ENCODE measurements at places on chromosomes 16 and 17.
A peak's percentile ranks its signal among the peaks of the same experiment; 100 is the strongest.

- DNase-seq: no peak
Measured at GRCh38 chr17:970364-970763, 9.2 kb downstream of the NXN start.

- no peak for DNase-seq
Measured at GRCh38 chr16:25009822-25010221, 5.3 kb downstream of the ARHGAP17 start.

- DNase-seq: no peak
Measured at GRCh38 chr17:38912221-38912813, 13.1 kb upstream of the LASP1NB start.

DNA sequence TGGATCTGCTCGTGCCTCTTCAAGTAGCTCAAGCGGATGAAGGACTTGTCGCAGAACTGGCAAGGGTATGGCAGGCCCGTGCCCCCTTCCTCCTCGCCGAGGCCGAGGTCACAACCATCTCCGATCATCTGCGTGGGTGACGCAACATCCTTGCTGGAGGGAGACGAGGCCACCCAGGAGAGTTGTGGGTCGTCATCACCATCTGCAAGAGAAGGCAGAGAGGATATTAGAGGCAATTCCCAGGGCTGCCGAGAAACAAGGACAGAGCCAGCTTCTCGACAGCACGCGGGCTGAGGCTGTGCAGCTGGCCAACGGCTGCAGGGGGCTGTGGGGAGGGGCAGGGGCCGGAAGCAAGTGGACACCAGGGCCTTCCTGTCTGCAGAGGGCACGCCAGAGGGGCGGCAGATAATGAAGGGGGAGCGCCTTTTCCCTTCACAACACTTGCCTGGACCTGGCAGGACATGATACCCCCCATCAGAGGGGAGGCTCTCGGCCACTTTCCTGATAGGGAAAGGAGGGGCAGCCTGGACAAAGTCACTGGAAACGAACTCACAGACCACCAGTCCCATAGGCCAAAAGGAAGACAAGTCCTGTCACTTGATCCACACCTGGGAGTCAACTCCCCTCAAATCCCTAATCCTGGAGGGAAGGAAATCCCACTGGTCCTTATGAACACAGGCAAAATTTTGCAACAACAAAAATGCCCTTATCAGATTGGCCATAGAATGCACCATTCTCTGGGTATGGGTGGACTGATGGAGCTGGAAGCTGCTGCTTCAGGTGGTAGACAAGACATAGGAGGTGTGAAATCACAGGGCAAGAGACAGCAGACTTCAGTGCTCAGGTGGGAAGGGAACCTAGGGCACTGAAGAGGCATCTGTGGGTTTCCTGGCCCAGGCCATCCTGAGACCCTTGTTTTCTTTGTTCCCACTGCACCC, 217.0 kb downstream of the ZNF423 start:
- no peak for DNase-seq

DNA sequence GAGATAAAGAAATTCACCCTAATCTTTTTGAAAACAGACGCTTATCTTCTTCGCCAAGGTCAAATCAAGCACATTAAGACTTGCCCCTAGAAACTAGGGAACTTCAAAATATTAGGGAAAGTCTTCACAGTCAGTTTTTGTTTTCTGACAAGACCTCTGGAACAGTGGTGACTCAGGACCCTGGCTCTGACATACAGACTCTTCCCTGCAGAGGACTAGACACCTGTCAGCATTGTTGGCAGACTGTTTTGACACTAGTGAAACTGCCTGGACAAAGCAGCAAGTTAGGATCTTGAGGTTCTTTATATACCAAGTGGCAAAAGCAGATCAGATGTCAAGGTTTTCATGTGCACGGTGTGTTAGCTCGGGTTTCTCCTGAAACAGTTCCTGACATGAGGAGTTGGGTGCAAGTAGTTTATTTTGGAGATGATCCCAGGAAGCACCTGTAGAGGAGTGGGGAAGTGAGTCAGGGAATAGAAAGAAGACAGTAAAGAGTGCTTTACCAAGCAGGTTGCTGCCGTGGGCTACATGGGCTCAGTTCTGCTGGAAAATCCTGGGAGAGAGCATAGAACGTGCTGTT, 182.0 kb upstream of the IRX5 start:
- DNase-seq: no peak

- no peak for DNase-seq
Measured at GRCh38 chr17:976312-976711, 3.3 kb downstream of the NXN start.

DNA sequence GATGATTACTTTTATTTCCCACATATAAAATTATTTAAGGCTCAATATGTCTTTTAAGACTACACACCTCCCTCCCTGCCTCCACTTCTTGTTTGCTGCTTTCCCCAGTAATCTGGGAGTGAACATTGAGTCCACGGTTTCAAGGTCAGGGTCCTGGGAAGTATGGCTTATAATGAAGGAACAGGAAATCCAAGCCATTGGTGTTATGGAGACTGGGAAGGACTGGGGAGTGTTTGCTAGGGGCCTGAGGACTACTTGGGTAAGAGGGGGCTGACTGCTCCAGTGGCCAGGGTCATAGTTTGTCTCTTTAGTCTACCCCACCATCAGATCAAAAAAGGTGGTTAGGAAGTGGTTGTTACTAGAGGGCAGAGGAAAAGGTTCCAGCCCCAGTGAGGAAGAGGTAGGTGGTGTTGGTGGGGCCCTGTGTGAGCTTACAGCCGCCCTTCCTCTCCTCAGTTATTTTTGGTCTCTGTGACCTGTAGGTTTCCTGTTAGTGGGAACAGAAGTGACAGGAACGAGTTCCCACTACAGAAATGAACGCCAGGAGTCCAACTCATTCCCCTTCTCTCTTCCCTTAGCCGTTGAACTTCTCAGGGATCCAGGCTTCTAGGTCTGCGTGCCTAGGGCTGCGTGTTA, 742 bp upstream of the SLC16A13 start:
- DNase-seq: no peak

- DNase-seq: no peak
Measured at GRCh38 chr17:3573246-3574100, 15.9 kb upstream of the TRPV3 start.

GRCh38 chr17:46865100-46865499, 13.7 kb downstream of the WNT9B start:
- DNase-seq: no peak

GRCh38 chr16:55035029-55035428, 104.4 kb downstream of the IRX5 start:
- DNase-seq: peak; percentile 2

- no peak for DNase-seq
Measured at GRCh38 chr16:58152246-58152868, 23.2 kb upstream of the CFAP20 start.

GRCh38 chr17:68029512-68030215, 5.9 kb upstream of the KPNA2 start:
- no peak for DNase-seq

DNA sequence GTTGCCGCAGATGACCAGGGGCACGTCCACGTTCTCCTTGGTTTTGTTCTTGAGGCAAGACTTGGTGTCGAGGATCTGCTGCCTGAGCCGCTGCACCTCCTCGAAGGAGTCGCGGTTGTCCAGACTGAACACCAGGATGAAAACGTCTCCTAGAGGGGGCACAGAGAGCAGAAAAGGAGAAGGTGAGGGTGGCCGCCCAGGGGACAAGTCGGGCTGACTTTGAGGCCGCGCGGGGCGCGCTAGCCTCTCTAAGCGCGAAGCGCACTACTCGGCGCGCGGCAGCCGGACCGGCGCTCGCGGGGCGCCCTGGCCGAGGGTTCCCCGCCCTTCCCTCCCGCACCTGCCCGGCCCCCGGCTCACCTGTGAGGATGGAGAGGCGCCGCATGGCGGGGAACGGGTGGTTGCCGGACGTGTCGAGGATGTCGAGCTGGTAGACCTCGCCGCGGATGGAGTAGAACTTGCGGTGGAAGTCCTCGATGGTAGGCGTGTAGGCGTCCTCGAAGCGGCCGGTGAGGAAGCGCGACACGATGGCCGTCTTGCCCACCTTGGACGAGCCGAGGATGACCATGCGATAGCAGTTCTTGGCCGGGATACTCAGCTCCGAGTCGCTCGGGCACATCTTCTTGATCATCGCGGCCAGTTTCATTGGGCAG, 533 bp downstream of the RASD1 start:
- DNase-seq: no peak

GRCh38 chr17:13513039-13513405, 88.7 kb downstream of the HS3ST3A1 start:
- DNase-seq: no peak

DNA sequence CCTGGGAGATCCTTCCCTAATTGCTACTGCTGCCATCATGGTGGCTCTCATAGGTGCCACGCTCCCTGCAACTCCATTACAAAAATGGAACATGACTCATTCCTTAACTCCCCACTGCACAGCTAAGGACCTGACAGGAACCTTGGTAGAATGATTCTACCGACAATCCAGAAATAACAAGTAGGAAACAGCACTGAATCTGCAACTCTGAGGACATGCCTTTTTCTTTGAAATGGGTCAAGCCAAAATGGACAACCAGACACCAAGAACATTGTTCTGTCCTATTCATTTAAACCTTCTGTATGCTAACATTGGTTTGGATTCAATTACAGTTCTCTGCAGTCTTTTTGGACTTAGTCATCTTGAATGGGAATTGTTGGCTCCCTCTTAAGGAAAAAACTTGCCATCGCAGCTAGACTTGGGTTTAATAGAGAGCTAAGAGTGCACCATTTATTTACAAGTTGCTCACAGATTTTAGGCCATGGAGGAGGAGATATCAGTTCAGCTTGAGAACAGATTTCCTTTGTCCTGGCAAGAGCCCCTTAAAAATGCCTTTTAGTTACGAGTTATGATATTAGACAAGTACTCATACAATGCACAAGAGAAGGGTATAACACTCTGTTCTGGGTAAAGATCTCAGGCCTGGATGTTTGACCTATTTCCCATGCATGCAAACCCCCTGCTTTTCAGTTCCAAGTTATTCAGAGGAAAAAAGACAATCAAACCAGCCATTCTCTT, 20.9 kb upstream of the NSRP1 start:
- DNase-seq: no peak

DNA sequence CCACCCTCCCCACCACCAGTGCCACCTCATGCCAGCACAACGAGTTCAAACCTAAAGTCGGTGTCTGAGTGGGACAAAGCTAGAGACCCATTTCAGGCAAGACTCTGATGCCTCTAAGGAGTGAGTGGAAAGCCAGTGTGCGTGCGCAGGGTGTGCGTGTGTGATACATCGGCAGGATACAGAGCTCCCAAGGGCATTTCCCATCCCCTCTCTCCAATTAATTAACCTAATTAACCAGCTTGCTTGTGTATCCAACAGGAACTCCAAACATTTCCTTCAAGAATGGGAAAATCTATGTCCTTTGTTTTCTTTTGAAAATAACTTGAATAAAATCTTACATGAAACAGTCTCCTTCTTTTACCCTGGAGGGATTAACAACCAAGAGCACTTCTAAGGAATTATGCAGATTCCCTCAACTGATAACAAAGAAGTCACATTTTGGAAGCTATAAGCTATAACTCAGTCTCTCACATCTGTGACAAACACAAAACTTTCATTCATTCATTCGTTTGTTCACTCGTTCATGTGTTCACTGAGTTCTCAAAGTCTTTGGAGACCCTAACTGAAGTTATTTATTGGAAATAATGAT, 9.9 kb downstream of the ATPAF2 start:
- no peak for DNase-seq

DNA sequence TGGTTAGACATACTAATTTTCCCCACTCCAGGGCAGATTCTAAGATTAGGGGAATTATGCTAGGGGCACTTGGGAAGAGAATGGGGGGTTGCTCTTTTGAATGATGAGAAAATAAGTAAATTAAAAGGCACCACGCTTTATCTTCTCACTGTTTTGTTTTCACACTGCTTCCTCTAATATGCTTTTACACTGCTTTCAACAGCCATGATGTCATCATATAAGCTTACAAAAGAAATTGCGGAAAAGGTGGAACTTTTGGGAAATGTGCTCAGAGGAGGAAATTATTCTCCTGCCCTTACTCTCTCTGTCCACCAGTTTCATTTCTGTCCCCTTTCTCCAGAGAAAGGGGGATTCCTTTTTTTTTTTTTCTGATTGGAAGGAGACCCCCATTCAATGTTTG, 308.2 kb downstream of the TOX3 start:
- DNase-seq: no peak

GRCh38 chr17:8910969-8911604, 43.6 kb upstream of the PIK3R6 start:
- DNase-seq: no peak

GRCh38 chr16:21190599-21190998, 20.8 kb downstream of the ZP2 start:
- no peak for DNase-seq

DNA sequence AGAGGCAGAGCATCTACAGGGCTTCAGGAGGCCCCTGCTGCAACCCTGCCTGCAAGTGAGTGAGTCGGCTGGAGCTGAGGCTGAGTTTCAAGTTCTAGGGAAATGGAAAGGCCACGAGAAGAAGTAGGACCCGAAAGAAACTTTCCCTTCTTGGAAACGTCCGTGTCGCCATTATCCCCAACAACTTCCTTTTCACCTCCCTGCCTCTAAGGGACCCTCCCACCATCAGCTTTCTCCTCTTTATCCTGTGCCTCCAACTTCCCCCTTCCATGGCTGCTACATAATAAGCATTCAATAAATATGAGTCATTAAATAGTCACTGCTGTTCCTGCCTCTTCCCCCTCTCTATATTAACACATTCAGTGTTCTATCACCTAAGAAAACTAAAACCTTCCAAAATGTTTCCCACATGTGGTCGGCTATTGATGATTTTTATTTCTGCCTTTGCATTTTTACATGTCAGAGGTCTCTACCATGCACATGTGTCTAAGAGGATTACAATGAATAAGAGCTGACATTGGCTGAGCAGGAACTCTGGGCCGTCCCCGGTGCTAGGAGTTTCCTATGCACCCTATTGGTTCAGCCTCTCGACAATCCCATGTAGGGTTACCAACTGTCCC, 115.9 kb upstream of the TNRC6C start:
- DNase-seq: no peak

DNA sequence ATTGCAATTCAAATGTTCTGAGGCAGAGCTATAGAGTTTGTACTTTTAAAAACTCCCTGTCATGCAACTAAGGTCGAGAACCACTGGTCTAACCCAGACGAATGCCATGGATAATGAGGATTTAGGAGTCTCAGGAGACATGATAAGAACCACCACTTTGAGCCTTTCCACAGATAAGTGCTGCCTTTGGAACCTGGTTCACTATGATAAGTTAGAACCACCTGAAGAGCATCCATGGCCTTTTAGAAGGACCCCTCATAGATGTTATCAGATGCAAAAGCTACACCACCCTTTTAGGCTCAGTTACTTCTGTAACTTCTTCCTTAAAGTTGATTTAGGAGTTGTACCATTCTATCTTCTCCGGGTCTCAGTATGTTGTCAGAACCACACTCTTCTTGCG, 350.6 kb upstream of the CCL2 start:
- no peak for DNase-seq

- DNase-seq: no peak
Measured at GRCh38 chr17:60354223-60354622, 37.7 kb downstream of the USP32 start.

DNA sequence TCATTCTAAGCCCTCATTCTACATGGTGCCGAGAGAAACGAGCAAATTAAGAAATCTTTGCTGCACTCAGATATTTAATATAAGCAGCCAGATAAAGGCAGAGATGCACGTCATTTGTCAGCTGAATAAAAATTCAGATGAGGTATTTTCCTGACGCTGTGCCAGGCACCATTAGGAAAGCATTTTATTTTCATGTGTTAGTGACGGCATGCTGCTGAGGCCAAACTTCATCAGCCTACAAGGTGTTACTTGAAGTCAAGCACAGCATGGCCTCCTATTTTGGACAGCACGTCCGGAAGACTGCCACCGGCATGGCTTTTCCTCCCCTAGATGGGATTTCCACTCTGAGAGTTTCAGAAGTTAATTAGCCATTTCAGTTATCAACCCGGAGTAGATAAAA, 70.3 kb downstream of the IRX3 start:
- no peak for DNase-seq

All from stimulated activated CD4-positive, alpha-beta T cell treated with anti-CD3 and anti-CD28 coated beads, Interleukin-12 subunit alpha, Interleukin-12 subunit beta, amount 100 ng/mL, for 24 hours (primary cell).